ENCODE measurements at places on chromosomes 7 and 10.

DNA sequence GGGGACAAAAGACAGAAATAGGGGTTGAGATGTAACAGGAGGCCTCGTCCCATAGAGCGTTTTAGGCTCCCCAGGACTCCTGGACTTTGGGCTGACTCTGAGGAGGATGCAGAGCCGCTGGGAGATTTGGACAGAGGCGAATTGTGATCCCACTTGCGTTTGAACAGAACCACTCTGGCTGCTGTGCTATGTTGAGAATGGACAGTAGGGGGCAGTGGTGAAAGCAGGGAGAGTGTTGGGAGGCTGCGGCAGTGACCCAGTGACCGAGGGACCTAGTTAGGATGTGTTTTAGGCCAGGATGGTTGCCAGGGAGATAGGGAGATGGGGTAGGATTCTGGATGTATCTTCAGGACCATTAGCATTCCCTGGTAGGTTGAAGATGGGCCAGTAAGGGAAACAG lies 271.6 kb downstream of the CCDC3 start:
- DNase-seq = no peak

GRCh38 chr7:3158341-3158760 lies 114.7 kb upstream of the CARD11 start:
- DNase-seq = no peak

DNA sequence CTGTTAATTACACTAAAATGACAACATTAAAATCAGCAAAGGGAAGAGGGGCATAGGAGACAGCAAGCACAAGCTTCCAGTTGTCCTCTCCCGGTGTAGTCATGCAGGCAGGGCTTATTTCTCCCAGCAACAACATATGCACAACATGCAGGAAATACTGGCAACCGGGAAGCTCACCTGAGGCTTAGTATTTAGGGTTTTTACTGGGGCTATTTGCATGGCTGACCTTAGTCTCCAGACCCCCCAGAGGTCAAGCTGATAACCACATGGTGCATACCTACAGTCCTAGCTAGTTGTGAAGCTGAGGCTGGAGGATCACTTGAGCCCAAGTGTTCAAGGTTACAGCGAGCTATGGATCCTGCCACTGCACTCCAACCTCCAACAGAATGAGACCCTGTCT lies 12.8 kb upstream of the JMJD1C start:
- no peak for DNase-seq

- no peak for DNase-seq
Observed at GRCh38 chr10:13990392-13990805, 340.3 kb downstream of the FRMD4A start.

- DNase-seq = no peak
Observed at GRCh38 chr10:20990604-20991003, 93.5 kb upstream of the NEBL start.

DNA sequence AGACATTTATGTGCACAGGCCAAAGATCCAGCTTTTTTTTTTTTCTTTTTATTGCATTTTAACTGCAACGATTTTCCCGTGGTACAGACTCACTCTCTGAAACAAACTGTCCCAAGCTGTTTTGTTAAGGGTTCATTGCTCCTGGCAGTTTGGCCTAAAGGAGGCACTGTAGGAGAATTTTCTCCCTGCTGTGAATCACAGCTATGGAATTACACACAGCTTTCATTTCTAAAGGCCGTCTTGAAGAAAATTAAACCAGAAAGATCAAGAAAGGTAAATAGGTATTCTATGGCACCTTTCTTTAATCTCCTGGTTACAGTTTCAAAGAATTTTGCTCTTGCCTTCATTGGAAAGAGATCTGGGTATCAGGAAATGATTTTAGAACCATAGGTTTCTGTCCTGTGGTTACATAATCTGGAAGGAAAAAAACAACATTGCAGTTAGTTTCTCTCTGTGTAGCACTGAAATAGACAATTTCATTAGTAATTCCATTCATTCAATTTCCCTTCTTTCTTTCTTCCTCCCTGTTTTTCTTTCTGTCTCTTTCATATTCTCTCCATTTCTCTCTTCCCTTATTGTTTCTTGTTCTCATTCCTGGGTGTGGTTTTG lies 51.2 kb downstream of the PDK4 start:
- DNase-seq = no peak
